ENCODE measurements at places on chromosomes 12 and 14.

- DNase-seq, result no peak
These were observed 61.3 kb upstream of the GPR68 start for GRCh38 chr14:91305650-91306431.

DNA sequence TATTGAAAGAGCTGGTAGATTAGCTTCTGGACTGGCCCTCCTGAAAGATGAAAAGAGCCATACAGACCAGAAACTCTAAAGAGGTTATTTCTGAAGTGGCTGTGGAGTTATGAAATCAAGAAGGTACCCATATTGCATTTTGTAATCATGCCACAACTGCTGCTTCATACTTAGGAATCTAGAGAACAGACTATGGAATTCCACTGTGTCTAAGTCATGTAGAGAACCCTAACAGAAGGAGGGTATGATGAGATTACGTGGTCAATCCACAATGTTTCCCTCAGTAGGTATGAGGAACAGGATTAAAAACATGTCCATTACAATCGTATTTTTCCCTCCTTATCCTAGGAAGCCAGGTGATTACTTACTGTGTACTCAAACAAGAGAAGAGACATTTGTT, 708.8 kb downstream of the RERGL start:
- DNase-seq, result no peak

DNA sequence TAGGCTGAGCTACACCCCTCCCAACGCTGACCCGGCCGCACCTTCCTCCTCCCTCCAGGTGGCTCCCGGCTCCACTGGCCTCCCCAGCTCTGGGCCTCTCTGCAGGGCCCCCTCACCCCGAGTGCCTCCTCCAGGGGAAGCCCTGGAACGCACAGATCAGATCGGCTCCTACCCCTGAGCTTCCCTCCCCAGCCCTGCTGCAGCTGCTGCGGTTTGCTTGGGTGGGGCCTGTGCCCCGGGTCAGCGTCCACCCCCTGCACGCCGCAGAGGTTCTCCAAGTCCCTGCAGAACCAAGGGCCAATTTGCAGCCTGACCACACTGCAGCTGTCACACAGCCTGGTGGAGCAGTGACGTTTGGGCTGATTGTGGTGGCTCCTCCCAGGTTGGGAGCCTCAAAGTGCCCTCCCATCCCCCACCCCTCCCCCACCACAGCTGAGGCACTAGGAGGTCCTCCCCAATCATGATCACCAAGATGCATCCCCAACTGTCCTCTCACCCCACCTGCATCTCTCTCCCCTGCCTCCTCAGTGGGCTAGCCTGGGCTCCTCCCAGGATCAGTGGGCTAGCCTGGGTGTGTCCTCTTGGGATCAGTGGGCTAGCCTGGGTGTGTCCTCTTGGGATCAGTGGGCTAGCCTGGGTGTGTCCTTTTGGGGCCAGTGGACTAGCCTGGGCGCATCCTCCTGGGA, 12.8 kb upstream of the FBRSL1 start:
- DNase-seq, result no peak

DNA sequence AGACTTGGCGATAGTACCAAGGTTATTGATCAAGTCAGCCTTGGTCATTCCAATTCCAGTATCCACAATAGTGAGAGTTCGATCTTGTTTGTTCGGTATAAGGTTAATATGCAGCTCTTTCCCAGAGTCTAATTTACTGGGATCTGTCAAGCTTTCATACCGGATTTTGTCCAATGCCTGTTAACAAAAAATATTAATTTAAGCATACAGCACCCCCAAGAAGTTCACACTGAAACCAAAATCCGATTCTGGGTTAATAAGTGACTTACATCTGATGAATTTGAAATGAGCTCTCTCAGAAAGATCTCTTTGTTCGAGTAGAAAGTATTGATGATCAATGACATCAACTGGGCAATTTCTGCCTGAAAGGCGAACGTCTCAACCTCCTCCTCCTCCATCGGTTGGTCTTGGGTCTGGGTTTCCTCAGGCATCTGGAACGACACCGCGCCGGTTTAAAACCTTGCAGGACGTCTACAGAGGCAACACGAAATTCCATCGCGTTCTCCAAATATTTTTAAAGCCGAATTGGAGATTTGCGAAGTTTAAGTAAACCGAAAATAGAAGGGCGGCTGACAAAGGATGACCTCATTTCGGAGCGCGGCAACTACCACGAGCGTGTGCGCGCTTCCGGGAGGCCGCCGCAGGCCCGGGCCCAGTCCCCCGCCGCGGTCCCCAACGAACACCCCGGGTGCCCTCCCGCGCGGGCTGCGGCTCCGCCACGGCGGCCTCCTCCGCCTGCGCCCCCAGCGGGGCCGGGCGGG, 716 bp downstream of the HSP90AA1 start:
- peak; percentile 56 for DNase-seq

GRCh38 chr14:105010891-105011291, 10.0 kb downstream of the CDCA4 start:
- no peak for DNase-seq

DNA sequence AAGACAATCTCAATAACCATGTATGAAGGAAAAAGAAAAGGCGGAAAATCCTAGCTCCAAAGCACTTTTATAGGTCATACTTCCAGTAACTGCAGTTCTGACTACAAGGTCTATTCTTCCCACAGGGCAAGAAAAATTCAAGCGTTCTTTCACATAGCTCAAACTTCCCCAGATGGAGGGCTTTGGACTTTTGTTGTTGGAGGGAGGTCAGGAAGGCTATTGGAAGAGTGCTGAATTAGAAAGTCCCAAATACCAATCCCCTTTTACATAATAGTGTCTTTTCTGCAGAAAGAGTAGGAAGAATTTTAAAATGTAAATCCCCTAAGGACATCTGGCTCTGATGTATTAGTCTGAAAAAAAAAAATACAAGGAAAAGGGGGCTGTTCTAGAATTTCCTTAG, 309.4 kb downstream of the MDGA2 start:
- DNase-seq, result no peak

- no peak for DNase-seq
These were observed 58.0 kb upstream of the EVL start for GRCh38 chr14:100007254-100007653.

DNA sequence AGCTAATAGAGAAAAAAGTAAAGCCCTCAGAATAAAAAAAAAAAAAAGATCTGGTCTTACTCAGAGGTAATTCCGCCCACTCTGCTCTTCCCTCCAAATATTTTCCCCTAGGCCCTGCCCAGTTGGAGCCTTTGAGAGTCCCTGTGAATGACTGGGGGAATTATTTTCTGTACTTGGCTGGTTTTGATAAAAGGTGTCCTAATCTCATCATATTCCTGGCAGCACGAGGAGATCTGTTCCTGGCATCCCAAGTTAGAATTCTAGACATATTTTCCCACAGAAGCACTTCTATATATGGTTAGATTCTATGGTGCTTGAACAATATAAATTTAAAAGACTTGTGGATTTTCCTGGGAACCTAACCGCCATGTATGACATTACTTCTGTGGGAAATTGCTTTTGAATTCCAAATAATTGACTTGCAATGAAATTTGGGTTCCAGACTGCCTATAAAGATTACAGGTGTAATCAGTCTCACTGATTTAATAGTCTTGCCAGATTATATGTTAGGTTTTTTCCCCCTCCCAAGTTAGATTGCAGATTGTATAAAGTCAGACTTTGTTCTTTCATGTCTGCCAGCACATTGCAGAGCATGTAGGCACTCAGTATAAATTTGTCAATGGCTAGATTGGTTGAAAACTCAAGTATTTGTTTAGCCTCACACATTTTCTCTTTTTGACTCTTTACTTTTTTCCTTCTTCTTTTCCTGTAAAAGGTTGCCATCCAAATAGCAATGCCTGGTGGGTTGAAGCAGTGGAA, 12.3 kb downstream of the GPX2 start:
- DNase-seq, result no peak

GRCh38 chr12:110170535-110171185, 46.5 kb downstream of the IFT81 start:
- DNase-seq, result no peak

DNA sequence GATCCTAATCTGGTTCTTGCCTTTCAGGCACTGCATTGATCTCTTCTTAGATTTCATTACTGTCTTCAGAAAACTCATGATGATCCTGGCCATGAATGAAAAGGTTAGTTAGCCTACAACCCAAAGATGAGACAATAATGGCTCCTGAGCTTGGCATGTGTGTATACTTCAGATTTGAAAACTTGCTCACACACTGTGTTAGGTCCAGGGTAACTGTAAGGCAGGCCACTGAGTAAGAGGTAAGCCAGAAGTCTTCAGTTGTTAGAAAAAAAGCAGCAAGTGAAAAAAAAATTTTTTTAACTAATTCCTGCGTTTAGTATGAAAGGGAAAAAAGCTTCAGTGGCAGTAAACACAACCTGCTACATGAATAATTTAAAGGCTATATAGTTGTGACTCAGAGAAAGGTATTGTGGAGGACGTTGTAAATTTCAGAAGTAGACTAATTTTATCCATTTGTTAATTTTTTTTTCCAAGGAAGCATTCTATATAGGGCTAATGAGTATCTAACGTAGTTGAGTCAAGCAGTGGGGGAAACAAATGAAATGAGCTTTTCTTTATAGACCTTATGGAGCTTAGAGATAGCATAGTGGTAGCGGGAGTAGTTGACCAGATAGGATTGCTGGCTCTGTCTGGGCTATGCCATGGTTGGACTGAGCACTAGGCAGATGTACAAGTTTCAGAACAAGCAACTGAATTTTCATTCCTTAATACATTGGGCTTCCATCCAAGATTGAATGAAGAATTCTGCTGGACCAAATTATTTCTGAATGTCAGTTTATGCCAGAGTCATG, 20.5 kb downstream of the TMBIM6 start:
- DNase-seq, result no peak

GRCh38 chr12:131597333-131597732, 113.6 kb upstream of the SFSWAP start:
- DNase-seq, result no peak

DNA sequence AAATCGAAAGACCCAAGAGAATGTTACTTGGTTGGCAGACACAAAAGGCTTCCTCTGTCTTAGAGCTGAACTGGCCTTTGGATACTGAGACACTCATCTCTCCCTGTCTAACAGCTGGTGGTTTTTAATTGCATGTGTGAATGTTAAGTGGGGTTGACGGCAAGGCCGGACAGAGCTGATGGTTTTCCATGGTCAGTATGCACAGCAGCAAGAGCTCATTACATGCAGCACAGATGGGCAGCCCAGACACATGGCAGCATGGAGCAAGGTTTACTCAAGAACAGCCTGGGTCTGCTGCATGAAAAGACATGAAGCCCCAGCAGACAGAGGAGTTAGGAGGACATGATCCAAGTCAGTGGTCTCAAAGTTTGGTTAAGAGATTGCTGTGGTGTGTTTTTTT, 27.8 kb upstream of the CACNA2D4 start:
- no peak for DNase-seq

DNA sequence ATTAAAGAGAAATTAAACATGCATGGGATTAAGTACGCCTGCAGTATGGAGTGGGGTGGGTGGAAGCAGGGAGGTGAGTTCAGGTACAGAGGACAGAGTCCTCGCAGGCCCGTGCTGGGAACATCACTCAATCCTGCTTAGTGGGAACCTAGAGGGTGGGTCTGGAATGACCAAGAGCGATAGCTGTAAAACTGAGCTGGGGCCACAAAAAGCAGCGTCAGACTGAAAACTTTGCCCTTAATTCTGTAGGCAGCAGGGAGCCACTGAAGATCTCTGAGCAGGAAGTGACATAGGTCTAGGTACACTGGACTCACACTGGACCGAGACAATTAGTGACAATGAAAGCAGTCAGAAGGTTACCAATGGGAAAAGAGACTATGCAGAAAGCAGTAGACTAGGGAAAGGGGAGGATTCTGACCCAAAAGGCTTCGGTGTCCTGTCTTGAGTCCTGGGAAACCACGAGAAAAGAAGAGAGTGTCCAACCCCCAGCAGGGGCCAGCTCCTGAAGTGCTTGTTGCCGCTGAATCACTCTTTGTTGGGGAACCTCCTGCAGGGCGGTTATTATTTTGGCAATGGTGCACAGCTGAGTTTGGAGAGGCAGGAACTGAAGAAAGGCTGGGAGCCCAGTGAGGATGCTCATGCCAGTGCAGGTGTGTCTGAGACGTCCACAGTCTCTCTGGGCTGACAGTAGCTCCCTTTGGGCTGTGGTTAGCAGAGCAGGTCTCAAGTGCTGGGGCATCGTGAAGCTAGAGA, 97.4 kb downstream of the PLXNC1 start:
- no peak for DNase-seq

DNA sequence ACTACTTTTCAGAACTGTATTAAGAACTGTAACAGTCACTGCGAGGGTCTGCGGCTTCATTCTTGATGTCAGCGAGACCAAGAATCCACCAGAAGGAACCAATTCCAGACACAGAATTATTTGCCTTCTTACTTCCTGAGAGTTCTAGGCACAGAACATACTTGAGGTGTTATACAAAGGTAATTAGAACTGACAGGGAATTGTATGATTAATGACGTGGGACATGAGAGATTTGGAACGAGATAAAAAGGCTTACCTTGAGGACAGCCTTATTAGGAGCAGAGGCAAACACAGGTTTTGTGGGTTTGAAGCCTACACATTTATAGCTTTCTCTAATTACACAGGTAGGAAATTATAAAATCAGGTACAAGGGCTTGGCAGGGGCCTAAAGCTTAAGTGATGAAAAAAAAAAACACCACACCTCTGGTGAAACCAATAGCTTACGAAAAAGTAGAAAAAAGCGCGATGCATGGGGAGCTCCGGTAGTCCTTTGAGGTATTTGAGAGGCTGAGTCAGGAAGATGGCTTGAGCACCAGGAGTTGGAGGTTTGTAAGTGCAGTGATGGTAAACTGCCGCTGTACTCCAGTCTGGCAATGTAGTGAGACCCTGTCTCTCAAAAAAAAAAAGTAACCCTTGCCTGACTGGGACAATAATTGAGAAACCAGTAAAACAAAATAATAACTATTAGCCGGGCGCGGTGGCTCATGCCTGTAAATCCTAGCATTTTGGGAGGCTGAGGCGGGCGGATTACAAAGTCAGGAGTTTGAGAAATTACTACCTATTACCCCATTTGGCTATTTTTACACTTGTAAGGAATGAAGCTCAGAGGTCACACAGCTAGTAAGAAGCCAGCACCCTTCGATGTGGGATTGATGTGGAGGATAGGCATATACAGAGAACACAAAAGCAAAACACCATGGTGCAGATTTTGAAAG, 795 bp upstream of the ACOT2 start:
- DNase-seq, result no peak

GRCh38 chr12:60278209-60278608, 682.4 kb downstream of the SLC16A7 start:
- no peak for DNase-seq

GRCh38 chr14:54364555-54365415, 32.0 kb upstream of the CDKN3 start:
- no peak for DNase-seq
